H4 (cell line): ENCODE measurements at places on chromosomes 5 and 9.

- DNase-seq: no peak
Observed at GRCh38 chr9:16180091-16180490, 627.2 kb downstream of the CCDC171 start.

DNA sequence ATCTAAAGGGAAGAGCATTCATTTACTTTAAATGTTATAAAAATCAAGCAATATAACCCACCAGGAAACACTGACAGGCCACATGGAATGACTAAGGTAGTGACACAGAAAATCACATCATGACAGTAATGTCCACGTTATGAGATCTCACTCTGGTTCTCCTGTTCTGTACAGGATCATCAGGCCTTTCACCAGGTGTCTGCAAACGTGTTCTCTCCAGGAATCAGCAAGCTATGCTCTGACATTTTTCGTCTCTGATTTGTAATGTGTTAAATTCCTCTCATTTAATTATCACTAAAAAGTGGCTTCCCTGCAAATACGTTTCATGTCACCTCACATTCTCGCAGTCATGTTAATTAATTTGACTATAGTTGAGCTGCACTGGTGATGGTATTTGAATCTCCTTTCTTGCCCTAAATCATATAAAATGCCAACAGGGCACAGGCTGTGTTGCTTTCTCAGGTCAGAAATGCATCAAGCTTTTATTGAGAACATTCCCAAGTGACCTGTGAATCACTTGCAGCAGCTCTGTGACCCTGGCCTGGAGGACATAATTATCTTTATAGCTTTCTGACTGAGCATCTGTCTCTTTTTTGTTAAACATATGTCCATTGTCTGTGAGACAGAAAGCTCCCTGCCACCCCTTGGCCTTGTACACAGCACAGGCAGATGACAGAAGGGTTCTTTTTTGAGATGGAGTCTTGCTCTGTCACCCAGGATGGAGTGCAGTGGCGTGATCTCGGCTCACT lies 196.2 kb downstream of the DIRAS2 start:
- DNase-seq: no peak

DNA sequence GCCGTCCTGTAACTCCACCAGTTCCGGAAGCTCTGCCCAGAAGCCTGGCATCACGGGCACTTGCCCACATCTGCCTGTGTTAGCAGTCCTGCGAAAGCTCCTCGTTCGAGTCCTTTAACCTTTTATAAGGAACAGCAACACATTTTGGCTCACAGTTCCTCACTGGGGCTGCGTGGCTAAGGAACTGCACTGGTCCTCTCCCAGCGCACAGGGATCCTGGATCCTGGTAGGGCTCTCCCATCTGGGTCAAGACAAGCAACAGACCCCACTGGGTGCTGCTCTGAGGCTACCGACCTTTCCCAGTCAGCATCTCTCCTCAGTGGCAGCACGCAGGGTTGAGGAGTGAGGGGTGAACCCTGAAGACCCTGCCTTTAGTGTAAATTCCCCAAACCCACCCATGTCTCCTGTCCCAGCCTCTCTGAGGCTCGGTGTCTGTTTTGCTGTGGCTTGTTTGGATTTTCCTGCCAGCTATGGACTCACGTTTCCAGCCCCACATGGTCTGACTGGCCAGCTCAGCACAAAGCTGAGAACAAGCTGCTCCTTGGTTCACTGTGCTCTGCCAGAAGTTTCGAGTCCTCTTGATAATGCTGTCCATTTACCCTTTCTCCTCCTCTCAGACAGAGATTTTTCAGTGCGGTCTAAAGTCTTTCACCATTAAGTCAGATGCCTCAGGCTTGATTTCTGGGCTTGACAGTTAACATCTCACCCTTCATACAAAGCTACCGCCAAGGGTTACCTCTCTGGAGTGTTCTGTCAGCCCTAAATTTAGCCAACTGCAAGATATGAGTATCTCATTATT lies 80.0 kb downstream of the AK8 start:
- DNase-seq: no peak

DNA sequence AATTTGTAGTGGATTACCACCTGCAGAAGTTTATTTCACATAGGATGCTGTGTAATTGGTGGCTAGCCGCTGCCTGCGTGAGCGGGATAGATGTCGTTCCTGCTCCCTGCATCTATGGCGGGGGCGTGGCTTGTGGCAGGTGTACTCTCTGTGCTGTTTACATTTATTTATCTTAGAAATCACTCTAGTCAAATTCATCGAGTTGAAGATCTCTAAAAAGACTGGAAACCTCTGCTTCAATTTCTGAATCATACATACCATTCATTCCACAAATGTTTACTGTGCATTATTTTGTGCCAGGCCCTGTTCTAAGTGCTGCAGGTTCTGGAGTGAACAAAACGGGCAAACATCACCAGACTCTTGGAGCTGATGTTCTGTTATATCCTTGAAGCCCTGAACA lies 11.9 kb downstream of the ROPN1L start:
- no peak for DNase-seq

GRCh38 chr9:86926145-86926544 lies 21.2 kb downstream of the GAS1 start:
- no peak for DNase-seq

DNA sequence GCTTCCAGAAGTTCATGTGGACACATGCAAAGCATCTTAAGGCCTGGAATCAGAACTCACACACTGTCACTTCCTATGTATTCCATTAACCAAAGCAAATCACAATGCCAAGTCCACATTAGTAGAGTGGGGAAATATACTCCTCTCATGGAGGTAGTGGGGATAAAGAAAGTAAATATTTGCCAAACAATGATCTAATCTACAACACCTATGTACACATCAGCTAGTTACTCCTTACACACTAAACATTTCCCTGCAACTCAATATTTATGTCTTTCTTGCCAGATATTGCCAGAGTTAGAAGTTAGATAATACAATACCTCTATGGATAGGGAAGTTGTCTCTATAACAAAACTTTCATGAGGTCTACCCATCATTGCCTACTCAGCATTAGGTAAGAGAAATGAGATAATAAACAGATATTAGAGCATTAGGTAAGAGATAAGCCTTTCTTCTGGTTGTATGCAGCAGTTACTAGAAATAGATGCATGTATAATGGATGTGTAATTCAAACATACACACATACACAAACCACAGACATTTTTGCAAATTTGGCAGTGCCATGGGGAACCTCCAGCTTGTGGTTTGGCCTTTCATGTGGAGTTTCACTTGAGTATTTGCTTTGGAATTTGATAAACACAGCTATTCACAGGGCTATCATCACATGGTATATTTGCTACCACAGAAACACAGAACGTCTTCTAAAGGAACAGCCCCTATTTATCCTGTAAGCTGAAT lies 196.5 kb downstream of the TLE1 start:
- DNase-seq: peak; percentile 96

GRCh38 chr9:135797507-135798262 lies 95.7 kb downstream of the KCNT1 start:
- DNase-seq: peak; percentile 40

GRCh38 chr9:126783949-126784348 lies 20.9 kb upstream of the ZBTB43 start:
- DNase-seq: no peak

DNA sequence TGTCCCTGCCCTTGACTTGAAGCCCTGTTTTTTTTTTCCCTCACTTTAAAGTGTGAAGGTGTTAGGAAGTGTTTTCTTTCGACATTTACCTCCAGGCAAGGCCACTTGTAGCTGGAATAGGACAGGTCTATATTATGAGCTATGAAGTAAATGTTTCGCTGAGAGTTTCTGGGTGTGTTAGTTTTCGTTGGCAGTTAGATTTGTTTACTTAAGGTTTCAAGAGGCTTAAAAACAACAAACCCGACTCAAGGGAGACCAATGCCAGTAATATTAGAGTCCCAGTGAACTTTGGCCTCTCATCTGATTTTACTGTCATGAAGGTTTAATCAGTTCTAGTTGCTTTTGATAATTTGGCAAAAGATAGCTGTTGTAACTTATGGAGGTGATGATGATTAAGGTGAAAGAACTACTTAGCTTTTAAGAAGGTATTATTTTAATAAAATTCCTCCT lies 25.2 kb downstream of the OCLN start:
- peak; percentile 62 for DNase-seq

DNA sequence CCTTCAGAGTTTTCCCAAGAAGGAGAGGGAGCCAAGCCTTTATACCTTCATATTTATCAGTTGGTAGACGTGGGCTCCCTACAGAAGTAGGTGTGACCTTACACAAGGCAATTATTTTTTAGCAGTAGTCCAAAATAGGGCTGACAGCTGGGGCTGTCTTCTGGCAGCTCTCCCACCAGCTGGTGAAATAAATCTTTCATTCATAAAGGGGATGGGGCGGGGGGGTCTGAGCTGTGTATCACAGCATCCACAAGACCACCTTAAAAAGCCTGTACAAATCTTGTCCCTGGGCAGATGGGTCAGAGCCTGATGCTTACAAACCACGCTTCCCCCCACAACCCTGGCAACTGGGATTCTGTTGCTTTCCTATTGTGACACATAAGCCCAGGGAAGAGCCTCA lies 19.7 kb downstream of the CSF2 start:
- DNase-seq: no peak

- no peak for DNase-seq
Observed at GRCh38 chr9:93510041-93510440, 56.7 kb upstream of the FAM120AOS start.

GRCh38 chr5:94627191-94627590 lies 8.7 kb downstream of the SLF1 start:
- no peak for DNase-seq

DNA sequence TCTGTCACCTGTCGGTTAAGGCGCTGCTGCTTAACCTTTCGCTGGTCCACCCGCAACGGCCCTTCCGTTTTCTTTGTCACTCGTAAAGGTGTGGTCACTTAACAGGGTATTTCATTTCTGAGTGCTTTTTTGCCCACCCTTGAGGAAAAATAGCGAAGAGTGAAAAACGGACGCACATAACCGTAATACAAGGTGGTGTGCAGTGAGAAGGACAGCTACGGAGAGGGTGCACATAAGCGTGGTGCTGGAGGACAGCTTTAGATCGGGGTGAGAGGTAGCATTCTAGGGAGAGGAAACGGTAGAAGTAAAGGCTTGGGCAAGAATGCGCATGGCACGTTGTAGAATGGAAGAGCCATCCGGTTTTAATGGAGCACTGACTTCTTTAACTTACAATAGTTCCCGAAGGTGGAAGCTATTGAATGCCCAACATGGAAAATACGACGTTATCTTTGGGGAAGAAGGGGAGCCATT lies 761 bp downstream of the CCT5 start:
- no peak for DNase-seq

DNA sequence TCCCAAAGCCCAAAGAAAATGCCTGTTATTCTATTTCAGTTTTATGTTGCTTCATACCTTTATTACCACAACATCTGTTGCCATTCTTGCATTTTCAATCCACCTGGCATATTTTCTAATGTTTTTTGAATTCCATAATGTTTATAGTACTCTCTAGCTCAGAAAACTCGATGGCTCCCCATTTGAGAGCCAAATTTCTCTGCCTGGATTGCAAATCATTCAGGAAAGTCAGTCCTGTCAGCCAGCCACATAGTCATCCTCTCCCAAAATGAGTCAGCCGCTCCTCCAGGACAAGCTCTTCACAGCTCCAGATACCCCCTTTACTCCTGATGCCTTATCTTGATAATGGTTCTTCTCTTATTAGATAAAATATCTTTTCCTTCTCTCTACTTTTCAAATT lies 78.2 kb upstream of the ADCY2 start:
- DNase-seq: no peak

GRCh38 chr9:125948887-125949596 lies 201.9 kb downstream of the PBX3 start:
- DNase-seq: no peak

DNA sequence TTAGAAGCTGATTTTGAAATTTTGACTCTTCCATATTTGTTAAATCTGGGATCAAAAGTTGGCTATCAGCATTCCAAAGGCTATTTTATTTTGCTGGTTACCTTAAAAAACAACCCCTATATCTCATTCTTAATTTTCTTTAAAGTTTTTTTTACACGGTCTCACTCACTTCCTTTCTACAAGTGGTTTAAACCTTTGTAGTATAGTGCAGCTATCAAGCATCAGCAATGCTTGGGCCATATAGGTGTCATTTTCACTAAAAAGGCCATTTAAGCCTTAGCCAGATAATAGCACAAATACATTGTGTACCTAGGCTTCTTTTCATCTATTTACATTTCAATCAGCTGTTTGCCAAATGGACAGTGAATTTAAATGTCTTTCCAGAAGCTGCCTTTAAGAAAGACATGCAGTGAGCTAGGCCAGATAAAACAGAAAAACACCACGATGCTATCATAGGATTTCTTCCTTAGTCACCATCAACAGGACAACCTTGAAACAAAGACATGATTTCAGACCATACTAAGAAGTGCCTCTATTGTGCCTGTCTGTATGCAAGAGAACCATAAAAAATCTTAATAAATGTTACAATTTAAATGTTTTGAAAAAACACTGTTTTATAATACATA lies 104.2 kb downstream of the RAPGEF6 start:
- no peak for DNase-seq

GRCh38 chr5:53165431-53166182 lies 56.0 kb upstream of the MOCS2 start:
- no peak for DNase-seq

- DNase-seq: no peak
Observed at GRCh38 chr5:173529861-173530260, 86.6 kb downstream of the BOD1 start.

DNA sequence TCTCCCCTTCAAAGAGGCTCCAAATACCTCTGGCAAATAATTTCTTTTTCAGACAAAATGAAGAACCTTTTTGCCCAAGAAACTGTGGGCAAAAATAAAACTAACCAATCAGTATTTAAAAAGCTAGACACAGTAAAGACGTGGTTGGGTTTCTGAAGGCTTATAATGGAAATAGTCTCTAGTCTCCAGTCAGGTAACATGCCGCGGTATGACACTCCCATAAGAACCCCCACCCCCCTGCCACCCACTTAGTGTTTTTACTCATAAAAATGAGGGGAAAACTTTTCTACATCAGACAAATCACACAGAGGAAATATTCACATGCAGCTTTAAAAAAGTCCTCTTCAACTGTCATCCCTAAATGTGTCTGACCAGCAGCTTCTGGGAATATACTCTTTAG lies 105.3 kb downstream of the THBS4 start:
- DNase-seq: no peak

- no peak for DNase-seq
Observed at GRCh38 chr5:130112246-130112645, 208.0 kb downstream of the CHSY3 start.

DNA sequence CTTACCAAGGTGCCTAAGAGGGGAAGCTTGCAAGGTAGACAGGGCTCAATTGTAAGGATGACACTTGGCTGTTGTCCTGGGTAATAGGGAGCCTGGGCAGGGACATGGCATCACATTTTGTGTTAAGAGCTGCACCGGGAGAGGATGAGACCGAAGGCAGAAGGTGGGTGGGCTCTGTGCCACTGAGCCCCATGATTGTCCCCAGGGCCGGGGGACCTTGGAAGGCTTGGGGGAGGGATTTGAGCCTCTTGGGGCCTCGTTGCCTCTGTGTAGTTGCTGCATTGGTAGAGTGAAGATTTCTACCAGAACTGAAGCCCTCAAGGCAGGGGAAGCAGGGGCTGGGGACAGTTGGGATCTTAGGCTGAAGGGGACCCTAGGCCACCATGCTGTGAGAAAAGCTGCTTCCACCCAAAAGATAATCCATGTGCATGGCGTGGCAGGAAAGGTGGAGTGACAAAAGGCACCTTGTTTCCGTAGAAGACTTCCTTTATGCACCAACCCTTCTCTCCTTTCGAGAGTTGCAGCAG lies 11.9 kb downstream of the FGF18 start:
- DNase-seq: no peak
